ENCODE measurements at places on chromosomes 2 and 18.

DNA sequence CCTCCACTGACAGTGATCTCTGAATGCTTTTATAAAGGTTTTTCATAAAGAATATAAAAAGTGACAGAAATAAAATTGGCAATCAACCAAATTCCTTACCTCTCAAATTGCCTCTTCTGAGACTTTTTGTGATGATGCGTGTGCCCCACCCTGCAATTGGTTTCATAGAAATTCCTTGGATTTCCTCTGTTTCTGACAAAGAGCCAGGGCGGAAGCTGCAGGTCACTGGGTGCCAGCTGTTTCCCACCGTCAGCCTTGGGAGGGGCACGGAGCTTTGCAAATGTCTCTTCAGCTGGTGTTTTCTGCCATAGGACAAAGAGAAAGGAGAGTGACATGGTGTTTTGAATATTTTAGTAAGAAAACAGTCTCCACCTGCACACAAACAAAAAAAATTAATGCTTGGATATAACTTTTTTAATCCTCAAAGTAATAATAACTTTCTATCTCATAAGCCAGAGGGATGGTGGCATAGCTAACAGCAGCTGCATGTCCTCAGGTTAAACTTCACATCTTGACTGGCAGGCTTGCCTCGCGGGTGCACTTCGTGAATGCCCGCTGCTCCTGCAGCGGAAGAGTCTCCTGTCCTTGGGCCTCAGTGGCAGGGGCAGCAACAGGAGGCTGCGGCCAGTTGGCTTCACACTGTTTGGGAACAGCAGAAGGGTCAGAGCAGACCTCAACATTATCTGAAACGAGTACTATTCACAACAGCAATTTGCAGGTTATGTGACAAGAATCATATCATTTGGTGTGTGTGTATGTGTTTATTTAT lies 24.7 kb downstream of the AGAP1 start:
- DNase-seq = no peak

DNA sequence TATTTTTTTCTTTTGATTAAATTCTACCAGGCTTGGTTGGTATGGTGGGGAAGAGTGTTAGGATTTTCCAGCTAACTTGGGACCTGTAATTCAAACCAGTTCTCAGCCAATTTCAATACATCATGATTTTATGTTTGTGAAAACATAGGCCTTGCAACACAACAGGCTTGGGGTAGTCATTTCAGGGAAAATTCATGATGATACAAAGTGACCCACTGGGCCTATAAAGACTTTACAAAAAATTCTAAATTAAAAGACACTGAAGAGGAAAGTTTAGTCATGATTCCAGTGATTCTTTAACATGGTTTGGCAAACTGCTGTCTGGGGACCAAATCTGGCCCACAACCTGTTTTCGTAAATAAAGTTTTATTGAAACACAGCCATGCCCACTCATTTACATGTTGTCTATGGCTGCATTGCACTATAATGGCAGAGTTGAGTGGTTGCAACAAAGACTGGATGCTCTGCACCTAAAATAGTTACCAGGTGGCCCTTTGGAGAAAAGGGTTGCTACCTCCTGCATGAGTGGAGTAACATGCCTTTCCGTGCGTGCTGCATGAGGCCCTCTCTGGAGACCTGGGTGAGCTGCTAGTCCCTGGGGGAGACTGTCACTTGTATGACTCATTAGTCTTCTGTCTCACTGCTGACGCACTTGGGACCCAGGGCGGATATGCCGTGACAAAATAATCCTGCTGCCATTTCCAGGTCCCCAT lies 73.6 kb downstream of the NPAS2 start:
- no peak for DNase-seq

- no peak for DNase-seq
These were observed 342.1 kb downstream of the KIAA1328 start for GRCh38 chr18:37170984-37171383.

- DNase-seq = no peak
These were observed 85.0 kb upstream of the FAM237A start for GRCh38 chr2:206557321-206557720.

DNA sequence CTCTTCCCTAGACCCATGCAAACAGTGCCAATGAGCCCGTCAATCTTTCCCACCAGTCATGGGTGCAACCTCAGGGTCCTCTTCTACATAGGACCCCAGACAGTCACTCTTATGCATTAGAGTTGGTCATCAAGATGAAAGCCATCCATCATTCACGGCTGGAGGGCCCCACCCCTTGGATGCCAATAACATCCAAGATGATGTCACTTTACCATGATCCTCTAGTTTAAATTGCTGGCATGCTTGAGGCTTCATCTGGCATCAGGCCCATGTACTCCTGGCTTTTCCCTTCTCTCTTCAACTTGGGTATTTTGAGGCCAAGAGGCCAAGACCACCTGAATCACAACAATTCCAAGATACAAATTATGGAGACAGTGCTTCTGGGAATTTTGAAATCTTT lies 91.1 kb upstream of the MAPK4 start:
- no peak for DNase-seq

DNA sequence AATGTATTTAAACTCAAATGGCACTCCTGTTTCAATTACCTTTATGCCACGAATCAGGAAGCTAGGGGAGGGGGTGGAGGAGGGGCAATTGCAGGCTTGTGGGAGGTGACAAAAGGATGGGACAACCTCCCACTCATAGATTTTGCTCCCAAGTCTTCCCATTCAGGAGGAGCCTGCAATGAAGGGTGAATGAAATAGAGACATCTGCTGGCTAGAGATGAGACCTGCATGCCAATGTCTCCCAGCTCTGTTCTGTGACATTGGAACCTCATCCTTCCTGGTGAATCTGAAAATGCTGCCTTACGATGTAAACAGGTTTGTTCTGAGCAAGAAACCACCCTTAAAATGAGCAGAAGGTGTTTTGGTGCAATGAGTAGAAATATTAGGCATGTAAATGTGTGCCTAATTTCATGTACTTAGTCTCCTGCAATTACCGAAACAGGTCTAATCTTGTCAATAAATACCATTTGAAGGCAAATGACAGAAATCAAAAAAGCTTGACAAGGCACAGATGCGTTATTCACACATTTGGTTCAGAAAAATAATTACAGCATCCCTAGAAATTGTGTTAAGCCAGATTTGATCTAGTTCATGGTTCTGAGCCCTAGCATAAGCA lies 2.7 kb upstream of the PID1 start:
- DNase-seq = no peak

DNA sequence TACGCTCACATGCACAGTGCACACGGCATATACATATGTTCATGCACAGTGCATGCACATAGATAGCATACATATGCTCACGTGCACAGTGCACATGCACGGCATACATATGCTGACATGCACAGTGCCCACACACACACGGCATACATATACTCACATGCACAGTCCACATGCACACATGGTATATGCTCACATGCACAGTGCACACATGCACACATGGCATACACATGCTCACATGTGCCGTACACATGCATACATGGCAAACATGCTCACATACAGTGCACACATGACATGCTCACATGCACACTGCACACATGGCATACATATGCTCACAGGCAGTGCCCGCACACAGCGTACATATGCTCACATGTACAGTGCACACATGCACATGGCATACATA lies 97.7 kb upstream of the CTDP1 start:
- no peak for DNase-seq

- DNase-seq = no peak
These were observed 95.3 kb downstream of the MREG start for GRCh38 chr2:215917953-215918620.

GRCh38 chr18:37343542-37343851 lies 222.1 kb downstream of the CELF4 start:
- no peak for DNase-seq

- no peak for DNase-seq
These were observed 154.3 kb downstream of the SEPTIN10 start for GRCh38 chr2:109459485-109459884.

GRCh38 chr2:57796527-57796926 lies 250.1 kb upstream of the VRK2 start:
- no peak for DNase-seq

GRCh38 chr2:238256594-238257104 lies 16.8 kb upstream of the HES6 start:
- peak; percentile 81 for DNase-seq

DNA sequence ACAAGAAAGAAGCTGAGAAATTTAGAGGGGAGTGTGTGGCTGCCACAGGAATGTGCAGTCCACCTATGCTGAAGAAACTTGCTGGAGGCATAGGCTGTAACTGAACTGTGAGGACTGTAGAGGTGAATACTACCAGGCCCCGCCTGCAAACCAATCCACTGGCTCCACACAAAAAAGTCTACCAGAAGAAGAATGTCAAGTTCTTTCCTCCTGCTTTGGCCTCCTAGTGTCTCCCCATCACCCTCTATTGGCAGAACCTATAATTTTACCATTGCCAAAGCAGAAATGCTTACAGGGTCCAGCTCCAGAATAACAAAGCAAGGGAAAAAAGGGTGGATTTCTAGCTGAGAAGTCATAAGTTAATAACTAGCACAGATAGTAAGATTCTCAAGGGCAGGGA lies 5.9 kb upstream of the ATP5MC3 start:
- no peak for DNase-seq

DNA sequence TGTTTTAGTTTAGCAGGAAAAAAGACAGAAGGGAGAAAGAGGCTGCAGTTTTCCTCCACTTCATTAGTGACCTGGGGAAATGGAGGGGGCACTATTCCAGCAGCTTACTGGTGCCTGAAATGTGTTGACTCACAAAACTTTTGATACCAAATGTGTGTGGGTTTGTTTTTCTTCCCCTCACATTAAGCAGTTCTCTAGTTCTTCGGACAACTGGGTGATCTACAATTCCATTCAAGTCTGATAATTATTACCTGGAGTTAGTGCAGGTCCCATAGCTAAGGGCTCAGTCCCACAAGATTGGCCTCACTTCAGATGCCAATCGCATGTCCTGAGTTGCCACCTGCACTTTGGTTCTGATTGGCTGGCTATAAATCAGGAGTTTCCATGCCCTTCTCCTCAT lies 28.4 kb downstream of the PMAIP1 start:
- no peak for DNase-seq

DNA sequence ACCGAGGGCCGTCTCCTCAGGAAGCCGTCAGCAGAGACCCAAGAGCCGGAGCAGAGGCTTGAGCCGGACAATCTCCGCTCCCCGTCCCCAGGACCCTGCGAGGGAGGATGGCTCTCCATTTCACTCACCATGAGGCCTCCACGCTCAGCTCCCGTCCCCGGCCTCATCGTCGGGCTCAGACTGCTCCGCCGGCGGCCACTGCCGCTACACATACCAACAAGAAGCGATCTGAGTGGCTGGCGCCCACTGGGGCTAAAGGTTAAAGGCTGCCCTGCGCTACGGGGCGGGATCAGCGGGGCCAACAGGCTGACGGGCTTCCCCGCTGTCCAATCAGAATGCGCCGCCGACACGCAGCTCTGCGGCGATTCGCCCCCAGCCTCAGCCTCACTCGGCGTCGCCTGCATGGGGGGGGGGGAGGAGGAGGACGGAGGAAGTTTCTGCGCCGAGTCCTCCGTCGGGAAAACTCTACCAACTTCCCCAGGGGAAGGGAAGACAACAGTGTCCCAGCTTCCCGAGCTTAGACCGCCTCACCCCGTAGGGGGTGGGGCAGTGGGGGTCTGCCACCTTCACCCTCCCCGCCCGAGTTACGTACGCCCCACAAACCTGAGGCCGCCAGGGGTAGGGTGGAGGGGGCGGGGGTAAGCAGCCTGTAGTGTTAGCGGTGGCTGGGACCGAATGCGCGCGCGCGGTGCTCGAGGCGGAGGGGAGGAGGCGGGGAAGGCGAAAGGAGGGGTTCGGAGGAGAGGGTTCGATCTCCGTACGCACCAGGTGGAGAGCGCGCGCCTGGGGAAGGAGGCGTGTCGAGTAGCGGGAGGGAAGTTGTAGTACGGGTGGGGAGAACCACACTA lies at the start of gene PRPF40A:
Gene PRPF40A (minus strand): TSS at position 234 of the 848 bp plus-strand sequence. CDS start 22 bp downstream, at position 212.
- DNase-seq = peak; percentile 99

DNA sequence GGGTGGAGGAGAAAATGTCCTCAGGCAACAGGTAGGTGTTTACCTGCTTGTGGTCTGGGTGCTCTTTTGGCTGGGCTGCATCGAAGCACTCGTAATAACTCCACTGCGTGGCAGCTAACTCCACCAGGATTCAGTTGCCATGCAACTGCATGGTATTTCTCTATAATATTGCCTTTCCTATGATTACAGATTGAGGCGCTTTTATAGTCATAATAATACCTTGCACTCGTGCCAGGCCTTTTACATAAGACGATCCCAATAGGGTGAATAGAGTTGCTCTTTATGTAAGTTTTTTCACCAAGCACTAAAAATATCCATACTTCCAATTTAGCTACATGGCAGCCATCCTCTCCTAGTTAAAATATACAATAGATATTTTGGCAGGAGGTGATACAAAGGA lies 19.7 kb upstream of the NYAP2 start:
- DNase-seq = no peak

- no peak for DNase-seq
These were observed 98.6 kb downstream of the MSH2 start for GRCh38 chr2:47501374-47502200.

DNA sequence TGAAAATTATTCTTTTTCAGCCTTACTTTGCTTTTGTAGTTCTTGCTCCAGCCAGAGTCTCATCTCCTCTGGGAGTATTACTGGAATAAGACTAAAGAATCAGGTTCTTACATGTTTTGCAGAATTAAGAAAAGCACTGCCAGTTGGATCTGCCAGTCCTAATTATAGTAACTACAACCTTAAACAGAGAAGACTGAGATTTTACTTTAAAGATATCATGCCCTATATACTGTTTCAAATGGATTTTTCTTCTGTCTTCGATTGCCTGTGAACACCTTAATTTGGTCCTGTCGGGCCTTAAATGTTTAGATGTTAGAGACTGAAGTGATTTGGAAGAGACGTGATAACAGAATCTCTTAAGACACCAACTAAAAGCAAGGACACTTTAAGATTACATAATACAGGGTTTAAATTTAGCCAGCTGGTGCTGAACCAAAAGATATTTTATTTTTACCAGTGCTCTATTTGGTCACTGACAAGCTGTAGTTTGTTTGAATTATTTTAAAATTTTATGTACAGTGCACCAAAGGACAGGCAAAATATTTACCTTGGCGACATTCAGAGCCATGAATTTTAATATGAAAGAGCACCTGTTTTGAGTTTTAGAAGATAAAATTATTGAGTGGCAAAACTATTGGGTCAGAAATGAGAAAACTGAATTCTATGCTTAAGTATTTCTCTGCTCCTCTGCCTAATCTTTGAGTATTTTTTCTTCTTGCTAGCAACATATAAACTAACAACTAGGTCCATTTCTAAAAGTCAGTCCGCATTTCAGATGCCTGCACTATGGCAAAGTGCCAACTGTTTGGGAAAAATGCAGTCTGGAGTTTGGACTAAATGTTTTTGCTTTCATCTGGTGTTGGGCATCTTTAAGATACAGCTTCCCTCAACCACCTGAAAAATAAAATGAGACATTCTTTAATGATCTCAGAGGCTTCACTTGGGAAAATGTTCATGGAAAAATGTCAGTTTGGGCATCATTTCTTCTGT lies 300.0 kb downstream of the XIRP2 start:
- no peak for DNase-seq

Measured in stimulated activated CD4-positive, alpha-beta T cell treated with anti-CD3 and anti-CD28 coated beads, Interleukin-15, amount 100 ng/mL, for 24 hours (primary cell).